ENCODE measurements at places on chromosomes 1 and 21.

DNA sequence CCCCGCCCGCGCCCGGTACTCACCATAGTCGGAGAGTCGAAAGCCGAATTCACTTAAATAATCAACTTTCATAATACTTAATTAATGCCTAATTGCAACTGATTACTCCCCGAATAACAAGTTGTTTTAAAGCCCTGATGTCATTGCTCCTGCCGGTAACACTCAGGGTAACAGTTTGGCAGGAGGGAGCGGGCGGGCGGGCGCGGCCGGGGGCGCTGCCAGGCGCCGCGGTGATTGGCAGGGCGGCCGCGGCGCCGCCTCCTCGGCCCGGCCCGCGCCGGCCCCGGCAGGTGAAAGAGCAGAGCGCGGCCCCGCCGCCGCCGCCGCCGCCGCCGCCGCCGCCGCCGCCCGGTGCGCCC, 102.2 kb downstream of the CASZ1 start:
- no peak for DNase-seq

GRCh38 chr1:34319218-34319617, 142.5 kb downstream of the C1orf94 start:
- DNase-seq = no peak

DNA sequence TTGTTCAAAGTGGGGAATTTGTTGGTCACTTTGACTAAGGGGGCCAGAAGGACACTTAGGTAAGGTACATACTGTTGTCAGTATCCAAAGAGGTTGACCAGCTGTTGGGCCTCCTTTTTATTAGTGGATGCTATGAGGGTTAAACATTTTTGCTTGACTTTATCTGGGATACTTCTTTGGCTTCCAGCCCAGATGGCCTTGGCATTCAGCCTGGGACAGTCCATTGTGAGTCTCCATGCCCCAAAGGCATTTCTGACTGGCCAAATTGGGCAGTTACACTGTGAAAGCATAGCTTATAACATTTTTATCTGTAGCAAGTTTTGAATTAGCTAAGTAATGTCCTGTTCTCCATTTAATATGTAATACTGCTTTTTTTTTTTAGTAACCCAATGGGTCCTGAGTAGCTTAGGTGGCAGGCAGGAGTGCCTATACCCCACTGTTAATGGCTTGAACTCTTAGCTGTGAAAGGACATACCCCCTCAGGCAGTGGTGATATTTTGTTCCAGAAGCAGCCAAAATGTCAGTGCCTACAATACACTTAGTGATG, 35.4 kb upstream of the CD1D start:
- peak; percentile 42 for DNase-seq

DNA sequence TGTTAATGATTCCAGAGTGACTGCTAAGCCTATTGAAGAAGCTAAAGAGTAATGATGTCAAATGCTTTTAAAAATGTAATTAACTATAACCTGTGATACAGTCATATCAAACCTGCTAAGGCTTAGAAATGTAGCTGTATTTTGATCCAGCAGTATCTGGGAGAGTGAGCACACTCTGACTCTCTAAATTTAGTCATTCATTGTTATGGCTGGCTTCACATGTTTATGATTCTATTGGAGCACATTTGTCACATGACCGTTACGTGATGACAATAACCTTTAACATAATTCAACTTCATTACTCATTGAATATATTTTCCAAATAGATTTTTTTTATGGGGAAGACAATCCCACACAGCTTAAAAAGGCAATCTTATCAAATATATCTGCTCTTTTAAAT, 587.1 kb downstream of the LMO4 start:
- no peak for DNase-seq

DNA sequence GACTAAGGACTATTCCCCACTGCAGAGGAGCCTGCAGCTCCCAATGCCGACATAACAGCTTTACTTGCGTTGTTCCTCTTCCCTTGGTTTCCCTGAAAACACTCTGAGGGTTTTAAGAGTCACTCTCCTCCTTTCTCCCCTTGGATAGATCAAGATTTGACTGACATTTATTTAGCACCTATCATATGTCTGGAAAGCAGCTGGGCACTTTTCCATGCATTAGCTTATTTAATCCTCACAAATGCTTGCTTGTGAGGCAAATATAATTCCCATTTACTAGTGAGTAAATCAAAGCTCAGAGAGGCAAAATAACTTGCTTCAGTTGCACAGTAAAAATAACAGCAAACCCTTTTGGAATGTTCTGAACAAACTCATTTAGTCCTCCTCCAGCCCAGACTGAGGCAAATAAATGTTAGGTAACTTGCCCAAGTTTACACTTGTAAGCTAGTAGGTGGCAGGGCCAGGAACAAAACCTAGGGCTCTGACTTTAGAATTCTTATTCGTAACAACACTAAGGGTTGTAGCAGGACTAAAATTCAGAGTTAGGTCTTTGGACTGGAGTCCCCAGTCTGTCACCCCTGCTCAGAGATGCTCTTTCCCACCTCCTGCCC, 81.4 kb downstream of the KCND3 start:
- DNase-seq = no peak

- DNase-seq = no peak
These were observed 209.8 kb downstream of the TPR start for GRCh38 chr1:186165303-186165702.

DNA sequence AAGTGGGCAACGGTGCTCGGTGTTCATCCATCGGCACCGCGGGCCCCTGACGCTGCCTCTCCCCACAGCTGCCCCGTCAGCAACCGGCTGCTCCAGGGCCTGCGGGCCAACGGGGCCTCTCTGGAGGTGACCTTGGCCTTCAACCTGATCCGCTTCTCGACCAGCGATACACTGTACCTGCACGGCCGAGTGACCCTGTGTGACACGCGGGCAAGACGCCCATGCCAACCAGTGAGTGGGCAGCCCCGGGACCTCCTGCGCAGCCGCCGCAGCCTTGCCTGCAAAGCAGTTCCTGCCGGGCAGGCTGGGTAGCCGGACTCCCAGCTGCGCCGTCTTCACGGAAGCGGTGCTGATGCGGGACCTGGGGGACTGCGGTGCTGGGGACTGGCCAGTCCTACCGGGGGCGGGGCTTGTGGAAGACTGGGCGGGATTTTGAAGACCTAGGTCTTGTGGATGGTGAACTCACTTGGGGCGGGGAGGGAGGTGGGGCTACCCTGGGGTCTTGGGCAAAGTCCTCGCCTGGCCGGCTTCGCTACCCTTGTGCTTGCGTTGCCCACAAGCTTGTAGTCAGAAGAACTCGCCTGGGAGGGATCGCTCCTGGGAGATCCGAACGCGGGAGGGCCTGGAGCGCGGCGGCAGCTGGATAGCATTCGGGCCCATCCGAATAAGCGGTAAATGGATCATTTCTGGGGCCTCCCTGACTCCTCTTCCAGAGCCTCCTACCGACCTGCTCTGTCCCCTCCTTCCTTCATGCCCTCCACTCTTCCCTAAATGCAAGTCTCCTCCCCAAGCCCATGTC, 8.8 kb upstream of the CEP85 start:
- DNase-seq = peak; percentile 57

- DNase-seq = no peak
These were observed 347.9 kb downstream of the ZP4 start for GRCh38 chr1:237542525-237543418.
